ENCODE measurements at places on chromosomes 16 and 17.
A peak's percentile ranks its signal among the peaks of the same experiment; 100 is the strongest.

DNA sequence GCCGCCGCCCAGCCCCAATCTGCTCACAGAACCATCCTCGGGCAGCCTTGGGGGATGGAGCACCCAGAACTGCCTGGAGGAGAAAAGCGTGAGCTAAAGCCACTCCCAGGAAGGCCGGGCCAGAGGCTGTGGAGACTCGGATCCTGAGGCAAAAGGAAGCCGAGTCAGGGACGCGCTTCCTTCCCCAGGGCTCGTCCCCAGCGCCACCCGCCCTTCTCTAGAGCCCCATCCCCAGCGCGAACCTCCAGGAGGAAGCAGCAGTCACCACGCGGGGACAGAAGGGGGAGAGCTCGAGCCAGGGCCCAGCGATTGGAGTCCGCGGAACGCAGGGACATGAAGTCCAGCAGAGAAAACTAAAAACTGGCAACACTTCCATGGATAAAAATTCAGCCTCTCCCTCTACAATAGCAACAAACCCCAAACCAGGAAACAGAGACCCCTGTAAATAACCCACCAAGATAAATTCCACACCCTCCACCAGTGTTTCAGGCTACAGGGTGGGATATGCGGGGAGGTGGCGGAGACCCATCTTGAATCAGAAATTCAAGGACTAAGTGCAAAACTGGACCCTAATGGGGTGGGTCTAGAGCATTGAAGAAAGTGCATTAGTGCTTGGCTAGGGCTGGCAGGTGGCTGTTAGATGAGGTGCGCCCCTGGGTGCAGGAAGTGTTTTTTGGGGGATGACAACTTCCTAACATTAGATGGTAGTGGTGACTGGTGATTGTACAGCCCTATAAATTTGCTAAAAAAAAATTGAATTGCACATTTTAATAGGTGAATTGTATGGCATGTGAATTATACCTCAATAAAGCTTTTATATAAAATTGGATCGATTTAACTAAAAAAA lies 116.1 kb upstream of the METRNL start:
- no peak for DNase-seq

GRCh38 chr17:44601539-44601938 lies 44.3 kb downstream of the FZD2 start:
- no peak for DNase-seq

- peak; percentile 52 for DNase-seq
These were observed 158.1 kb upstream of the SDK2 start for GRCh38 chr17:73802314-73802713.

DNA sequence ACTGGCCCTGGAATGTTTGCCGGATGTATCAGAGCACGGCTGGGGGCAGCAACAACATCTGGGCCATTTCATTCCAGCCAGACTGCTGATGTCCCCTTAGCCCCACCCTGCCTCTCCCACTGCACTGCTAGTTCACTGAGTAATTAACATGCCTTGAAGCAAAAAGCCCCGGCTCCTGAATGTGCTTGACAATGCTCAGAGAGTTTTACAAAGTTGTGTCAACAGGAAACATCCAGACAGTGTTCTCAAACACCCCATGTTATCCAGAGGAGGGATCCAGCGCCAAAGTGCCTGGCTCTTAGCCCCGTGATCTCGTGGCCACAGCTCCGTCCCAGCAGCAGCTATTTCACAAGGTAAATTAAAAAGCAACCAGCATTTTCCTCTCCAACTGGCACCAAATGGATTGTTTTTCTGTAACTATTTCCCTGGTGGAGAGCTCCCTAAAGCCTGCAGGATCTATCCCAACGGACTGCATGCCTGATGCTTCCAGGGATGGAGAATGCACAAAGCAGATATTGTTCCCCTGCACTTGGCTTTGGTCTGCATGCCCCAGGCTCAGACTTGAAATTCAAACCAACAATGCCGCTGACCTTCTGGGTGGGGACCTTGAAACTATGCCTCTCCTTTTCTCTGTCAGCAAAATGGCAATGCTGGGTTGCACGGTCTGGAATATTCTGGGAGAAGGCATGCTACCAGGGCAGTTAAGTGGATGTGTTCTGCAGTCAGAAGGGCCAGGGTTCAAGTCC lies 115.6 kb upstream of the CDH5 start:
- DNase-seq, result no peak

- DNase-seq, result no peak
These were observed 1.5 kb upstream of the ZNF764 start for GRCh38 chr16:30559690-30560089.

- no peak for DNase-seq
These were observed 64.2 kb upstream of the KIFC3 start for GRCh38 chr16:57866529-57866918.
